Fibroblast of skin of left biceps (primary cell): ENCODE measurements at places on chromosomes 2 and 18.
A peak's percentile ranks its signal among the peaks of the same experiment; 100 is the strongest.

DNA sequence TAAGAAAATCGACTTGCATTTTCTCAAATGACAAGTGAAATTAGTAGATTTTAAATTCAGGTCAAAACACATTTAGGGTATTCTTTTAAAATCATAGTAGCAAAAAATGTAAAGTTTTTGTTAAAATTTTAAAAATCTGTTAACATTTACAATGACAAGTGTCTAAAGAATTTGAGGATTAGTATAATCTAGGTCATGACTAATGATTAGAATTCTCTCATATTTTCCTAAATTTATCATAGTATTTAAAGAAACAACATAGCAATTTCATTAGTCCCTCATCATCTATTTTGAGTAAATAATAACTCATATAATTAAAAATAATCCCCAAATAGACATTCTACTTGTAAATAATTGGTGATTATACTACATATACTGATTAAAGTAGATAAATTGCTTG lies 23.6 kb downstream of the THUMPD2 start:
- DNase-seq: no peak

- DNase-seq: no peak
Observed at GRCh38 chr2:157813467-157813866, 62.7 kb downstream of the ACVR1 start.

DNA sequence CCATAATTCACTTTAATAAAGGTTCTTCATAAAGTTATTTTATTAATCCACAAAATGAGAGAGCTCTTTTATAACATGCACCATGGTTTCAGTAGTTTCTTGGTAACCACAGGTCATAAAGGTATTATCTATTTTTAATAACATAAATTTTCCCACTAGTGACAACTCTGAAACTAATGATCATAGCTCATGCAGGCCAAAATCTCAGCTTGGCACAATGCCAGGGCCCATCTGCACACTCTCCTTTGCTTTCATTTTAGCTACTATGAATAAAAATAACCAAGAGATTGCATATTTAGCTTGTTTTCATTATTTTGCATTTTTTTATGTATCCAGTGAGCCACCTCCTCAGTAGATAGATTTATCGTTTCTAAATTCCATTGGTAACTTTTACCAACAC lies 691.8 kb upstream of the CHAC2 start:
- no peak for DNase-seq

DNA sequence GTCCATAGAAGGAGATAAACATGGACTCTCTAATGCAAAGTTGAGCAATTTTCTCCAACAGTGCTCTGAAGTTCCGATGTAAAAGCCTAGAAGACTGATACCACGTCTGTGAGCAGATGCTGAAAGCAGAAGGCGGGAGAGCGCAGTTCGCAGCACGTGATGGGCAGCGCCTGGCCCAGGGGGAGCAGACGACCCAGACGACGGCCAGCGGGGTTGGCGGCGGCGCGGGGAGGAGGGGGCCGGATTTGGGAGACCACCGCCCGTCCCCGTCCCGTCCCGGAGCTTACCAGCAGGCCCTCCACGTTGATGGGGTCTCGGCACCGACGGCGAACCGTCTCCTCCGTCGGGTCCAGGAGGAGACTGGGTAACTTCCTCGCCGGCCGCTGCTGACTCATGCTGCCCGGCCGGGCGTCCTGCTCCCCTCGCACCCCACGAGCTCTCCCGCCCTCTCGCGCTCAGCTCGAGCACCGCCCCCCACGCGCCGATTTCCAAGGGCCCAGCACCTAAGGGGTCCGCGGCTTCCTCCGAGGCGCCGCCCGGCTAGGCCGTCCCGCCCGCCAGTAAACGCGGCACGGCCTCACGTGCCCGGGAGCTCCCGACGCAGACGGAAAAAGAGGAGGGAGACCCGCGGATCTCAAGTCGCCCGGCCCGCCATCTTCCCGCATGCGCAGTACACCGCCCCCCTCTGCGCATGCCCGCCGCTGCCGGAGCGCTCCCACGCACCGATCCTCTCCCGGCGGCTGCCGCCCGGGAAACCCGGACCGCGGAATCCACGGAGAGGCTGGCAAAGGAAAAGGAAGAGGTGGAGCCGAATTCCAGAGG lies at the start of gene E2F6:
TSS of gene E2F6 (minus strand) at position 677 of the 822 bp plus-strand sequence. CDS start at position 395, 282 bp downstream.
- peak; percentile 88 for DNase-seq

- peak; percentile 33 for DNase-seq
Observed at GRCh38 chr2:202375033-202375608, 1.0 kb upstream of the BMPR2 start.

- DNase-seq: no peak
Observed at GRCh38 chr2:18066066-18066465, 187.6 kb downstream of the KCNS3 start.

DNA sequence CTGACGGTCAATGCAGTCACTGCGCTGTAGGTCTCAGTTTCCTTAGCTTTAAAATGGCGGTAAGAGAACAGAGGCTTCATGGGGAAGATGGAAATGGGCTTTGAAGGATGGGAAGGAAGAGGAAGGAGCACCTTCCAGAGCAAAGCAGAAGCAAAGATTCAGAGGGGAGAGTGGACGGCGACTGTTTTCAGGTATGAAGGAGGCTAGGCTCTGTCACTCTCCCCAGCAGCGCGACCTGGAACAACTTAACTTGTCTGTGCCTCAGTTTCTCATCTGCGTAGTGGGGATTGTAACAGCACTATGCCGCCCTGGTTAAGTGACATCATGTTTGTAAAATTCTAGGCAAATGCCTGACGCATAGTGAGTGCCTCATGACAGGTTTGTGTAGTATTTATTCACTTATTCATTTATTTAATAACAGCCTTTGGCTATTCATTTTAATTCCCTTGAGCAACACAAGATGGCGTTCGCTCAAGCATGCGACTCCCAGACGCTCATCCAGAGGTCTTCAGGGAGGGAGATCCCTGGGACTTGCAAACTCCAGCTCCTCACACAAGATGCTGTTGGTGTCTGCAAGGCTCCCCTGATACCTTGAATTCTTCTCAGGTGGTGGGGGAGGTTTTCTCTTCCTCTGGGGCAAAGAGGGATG lies 336.3 kb downstream of the DYSF start:
- no peak for DNase-seq

DNA sequence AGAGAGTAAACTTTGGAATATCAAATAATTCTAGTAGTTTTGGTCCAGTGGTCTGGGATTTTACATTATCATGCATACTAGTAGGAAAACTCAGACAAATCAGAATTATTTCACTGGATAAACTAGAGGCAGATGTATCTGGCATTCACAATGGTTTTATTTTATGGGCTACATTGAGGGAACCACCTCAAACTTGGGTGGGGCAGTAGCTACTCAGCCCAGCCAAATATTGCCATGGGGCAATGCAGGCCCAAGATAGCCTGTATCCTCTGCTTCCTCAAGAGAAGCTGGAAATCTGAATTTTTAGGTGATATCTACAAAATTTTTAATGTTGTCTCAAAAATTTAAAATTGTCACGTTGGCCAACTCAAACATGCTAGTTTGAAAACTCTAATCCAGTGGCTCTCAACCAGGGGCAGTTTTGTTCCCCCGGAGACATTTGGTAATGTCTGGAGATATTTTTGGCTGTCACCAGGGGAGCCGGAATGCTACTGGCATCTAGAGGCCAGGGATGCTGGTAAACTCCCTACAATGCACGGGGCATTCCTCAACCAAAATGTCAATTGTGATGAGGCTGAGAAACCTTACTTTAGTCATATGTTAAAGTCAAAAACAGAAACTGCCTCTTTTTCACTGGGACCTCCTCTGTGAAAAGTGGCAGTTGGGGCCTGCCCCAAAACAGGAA lies 172.8 kb upstream of the SPRED2 start:
- DNase-seq: no peak

DNA sequence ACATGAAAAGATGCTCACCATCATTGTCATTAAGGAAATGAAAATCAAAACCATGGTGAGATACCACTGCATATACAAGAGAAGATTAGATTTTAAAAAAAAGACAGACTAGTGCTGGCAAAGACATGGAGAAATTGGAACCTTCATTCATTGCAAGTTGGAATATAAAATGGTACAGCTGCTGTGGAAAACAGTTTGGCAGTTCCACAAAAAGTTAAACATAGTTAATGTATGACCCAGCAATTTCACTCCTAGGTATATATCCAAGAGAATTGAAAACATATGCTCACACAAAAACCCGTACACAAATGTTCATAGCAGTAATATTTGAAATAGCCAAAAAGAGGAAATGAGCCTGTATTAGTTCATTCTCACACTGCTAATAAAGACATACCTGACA lies 33.7 kb upstream of the MBOAT2 start:
- DNase-seq: peak; percentile 66

DNA sequence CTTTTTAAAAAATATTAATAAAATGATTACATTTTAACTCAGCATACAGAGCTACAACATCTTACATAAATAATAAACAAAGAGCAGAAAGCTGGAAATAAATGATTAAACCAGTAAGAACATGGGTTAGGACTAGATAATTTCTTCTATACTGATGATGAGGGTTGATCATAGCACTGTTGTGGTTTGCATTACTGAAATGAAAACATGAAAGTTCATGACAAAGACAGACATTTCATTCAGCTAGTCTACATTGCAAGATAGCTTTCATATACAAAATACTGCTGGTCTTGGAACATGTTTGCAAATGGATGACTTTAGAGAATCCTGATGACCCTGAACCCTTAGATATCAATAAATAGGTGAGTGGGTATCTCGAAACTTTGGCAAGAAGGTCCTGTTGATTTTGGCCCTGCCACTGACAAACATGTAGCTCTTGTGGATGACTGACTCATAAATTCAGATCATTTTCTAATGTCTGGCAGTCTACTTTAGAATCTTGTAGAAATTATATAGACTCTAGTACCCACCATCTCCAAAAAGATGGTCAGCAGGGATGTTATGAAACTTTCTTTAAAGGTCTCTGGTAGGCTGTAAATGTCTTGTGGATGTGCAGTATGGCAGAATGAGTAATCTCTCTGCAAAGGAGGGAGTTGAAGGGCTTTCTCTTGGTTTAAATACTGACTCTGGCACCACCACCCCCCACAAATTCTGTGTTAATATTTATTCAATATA lies 15.5 kb upstream of the CDC42EP3 start:
- DNase-seq: no peak

DNA sequence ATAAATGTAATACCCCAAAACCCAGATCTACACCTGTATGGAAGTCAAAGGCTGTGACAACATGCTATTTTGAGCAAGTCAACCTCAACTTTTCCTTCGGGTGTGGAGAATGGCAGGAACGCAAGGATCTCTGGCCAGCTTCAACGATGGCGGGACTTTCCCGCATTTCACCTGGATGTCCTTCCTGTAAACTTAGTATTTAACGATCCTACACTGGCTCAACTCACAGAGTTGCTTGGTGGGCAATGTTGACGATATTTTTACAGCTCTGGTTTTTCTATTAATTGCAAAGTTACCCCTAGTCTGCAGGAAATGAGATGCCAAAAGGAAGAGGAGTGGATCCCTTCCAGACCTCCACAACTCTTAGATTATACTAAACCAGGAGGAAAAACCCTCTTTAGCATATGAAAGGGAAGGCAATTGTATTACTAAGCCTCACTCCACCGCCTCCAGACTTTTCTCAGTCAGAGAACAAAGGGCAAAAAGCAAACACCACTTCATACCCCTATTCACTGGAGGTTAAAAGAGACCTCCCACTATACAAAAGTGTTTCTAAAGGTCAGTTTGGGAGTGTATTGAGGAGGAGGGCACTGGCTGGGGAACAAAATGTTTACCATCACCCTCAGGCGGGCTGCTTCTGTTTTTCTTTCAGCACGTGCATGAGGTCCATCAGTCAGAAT lies 56.5 kb upstream of the ACVR1 start:
- DNase-seq: no peak
